Bone marrow (tissue), 2 donors: ENCODE measurements at places on chromosomes 1 and 21.

DNA sequence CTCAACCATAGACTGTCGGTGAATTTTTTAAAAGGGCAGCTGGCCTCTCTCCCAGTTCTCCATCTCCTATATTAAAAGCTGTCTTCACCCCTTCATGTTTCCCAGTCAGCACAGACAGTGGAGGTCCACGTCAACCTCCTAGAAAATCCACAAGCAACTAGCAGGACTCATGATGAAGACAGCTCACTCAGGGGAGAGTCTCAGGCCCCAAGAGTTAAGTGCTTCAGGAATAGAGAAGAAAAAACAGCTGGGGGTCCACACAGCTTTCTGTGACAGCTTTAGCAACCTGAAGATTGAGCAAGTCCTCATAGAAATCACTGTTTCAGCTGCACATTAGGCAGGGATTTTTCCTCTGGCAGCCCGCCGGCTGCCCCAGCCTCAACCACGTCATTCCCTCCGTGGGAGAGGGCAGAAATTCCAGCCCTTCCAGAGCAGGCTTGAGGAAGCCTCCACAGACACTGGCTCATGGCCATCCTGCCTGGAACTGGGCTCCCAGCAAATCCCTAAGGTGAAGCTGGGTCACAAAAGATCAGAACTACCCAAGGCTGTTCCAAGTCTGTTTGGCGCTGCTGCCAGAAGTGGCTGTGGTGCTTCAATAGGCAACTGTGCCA is 15.2 kb downstream of the GPR161 start:
- DNase-seq = no peak

DNA sequence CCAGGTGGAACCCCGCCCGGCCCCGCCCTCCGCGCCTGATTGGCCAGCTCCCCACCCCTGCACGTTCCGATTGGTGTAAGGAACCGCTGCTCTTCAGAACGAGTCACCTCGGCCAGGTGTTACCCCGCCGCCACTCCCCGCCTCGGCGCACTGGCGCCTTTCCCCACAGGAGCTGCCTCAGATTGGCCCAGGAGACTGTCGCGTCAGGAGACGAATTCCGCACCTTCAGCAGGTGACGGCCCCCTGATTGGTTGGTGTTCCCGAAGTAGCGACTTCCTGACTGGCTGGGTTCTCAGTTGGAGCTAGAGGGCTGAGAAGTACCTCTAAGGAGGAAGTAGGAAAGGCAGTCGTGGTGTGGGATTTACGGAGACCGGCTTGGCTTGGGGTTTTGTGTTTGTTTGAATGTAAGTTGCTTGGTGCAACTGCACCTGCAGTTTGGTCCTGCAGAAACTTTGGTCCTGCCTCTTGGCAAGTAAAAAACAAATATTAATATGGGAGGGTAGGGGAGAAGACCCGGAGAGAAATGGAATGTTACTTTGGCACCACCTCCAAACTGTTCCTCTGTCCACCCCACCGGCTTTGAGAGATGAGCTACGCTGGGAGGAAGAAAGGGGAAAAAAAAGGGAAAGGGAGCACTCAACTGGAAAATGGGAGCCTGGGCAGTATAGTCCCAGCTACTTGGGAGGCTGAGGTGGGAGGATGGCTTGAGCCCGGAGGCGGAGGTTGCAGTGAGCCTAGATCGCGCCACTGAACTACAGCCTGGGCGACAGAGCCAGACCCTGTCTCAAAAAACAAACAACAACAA is 415 bp upstream of the F11R start:
- peak; percentile 60 for DNase-seq

GRCh38 chr1:172289448-172289847 is 131.0 kb upstream of the C1orf105 start:
- DNase-seq = no peak

- DNase-seq = no peak
Observed at GRCh38 chr1:145893306-145894055, 7.8 kb upstream of the ANKRD35 start.

- DNase-seq = no peak
Observed at GRCh38 chr1:32900956-32901822, at the start of gene TMEM54. Gene TMEM54, minus strand, starts transcription at chr1:32901389. Its CDS starts 151 bp downstream, at chr1:32901238.

DNA sequence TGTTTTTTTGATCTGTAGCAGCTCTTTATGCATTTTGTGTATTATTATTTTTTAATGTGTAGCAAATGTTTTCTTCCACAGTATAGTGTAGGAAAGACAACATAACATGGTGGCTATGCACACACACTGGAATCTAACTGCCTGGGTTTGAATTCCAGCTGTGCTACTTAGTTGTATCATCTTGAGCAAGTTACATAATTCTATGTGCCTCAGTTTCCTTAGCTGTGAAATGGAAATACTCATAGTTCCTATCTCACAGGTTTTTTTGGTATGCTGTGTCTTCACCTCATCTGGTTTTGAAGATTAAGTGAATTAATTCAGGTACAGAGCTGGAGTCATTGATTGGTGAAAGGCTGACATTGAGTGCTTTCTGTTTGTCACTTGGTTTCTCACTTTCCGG is 1.2 kb upstream of the IARS2 start:
- no peak for DNase-seq

DNA sequence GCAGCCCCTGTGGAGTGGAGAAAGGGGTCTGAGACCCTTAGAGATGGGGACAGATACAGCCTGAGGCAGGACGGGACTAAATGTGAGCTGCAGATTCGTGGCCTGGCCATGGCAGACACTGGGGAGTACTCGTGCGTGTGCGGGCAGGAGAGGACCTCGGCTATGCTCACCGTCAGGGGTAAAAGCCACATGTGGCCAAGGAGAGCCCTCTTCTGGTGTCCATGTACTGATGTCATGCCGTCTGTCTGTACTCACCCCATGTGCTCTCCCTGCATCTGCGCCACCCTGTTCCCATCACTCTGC is 84.7 kb downstream of the OBSCN start:
- no peak for DNase-seq

DNA sequence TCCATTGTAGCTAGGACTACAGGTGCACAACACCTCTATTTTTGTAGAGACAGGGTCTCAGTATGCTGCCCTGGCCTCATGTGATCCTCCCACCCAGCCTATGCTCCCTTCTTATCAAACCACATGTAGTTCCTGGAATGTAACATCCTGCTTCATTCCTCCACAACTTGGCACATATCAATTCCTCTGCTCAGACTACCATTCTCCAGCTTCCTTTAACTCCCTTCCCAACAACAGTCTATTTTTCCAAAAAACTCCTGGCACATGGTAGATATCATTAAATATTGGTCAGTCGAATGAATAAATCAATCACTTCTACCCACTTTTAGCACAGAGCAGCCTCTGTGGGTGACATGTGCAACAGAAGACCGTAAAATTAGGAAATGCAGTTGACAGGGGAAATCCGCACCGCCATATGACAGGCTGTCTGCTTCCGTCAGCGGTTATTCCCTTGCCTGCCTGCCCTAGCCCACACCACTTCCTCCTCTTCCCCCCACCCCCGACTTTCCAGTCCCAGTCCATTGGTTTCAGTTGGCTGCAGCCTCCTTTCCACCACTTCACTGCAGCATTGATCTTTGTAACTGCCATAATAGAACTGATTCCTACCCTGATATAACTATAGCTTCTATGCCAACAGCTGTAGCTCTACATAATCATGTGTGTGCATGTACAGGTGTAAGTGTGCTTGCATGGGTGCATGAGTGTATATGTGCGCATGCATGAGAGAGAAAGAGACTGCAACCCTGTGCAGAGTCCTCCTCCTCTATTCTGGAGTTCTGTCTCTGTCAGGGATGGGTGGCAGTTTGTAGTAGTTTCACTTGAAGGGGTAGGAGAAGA is 6.8 kb upstream of the AKR1A1 start:
- DNase-seq = peak; percentile 94

GRCh38 chr21:38496224-38496623 is 2.1 kb downstream of the ERG start:
- peak; percentile 46 for DNase-seq
